Mesenteric fat pad (tissue), 1 donor: ENCODE measurements at places on chromosomes 12 and 14. TPM values are rescaled to one million over a fixed set of nuclear protein-coding genes. Genes with fewer than 3 reads are reported as not detected.

CSRP2 gene
- total RNA-seq = 12.6 TPM

NKX2-8 gene
- not detected for total RNA-seq

SLC17A8 gene
- total RNA-seq = not detected

SPTB gene
- total RNA-seq = 0.67 TPM

- no peak for DNase-seq
Measured at GRCh38 chr14:97539884-97540283, 742.7 kb downstream of the VRK1 start.

GRCh38 chr12:108356835-108357806 lies 18.0 kb upstream of the CMKLR1 start:
- no peak for DNase-seq

DNA sequence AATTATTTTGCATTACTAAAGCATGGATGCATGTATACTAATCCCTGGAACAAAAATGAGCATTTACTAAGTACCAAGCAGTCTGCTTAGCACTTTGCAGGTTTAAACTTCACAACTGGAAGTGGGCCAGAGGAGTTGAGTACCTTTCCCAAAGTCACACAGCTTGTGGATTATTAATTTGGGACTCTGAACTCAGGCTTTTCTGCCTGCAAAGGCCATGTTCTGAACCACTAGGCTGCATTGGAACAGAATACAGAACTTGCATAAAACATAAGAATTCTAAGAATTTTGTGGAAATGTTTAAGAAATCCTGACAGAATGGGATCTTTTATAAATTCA lies 132.9 kb upstream of the AMIGO2 start:
- DNase-seq = no peak

GRCh38 chr12:24929953-24930352 lies 18.9 kb downstream of the BCAT1 start:
- no peak for DNase-seq

DNA sequence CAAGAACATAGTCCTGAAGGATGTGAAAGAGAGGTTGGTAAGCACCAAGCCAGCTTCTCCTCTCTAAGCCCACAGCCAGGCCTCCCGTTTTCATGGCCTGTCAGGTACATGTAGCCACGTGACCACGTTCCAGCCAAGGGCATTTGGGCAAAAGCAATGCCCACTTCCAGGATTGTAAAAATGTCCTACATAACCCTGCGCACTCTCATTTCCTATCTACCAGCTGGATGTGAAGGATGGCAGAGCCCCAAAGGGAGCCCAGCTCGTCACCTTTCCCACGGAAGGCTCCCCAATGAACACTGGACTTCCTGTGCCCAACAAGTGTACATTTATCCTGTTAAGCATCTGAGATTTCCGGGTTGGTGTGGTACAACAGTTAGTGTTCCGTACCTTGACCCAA lies 231.7 kb downstream of the TMEM132D start:
- no peak for DNase-seq

DNA sequence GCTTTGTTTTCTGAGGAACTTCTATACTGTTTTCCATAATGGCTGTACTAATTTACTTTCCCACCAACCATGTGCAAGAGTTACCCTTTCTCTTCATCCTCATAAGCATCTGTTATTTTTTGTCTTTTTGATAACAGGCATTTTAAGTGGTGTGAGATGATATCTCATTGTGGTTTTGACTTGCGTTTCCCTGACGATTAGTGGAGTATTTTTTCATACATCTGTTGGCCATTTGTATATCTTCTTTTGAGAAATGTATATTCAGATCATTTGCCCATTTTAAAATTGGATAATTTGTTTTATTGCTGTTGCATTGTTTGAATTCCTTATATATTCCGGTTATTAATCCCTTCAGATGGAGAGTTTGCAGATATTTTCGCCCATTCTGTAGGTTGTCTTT lies 10.2 kb upstream of the HMGA2 start:
- DNase-seq = no peak
